ENCODE measurements at places on chromosomes 2 and 18.

DNA sequence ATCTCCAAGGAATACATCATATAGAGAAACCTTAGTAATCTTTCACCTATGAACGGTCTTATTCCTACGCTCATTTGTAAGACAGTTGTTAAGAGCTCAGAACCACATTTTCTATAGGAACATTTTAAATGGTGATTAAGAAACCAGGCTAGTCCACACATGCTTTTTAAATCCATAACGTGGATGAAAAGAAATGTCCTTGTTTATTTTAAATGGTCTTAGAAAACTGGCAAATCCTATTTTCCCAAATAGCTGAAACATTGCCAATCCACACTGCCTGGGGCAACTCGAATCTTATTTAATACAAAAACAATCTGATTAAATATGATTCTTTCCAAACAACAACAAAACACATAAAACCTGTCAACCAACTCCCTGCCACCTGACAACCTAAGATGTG is 23.7 kb downstream of the METTL8 start:
- DNase-seq, result no peak

DNA sequence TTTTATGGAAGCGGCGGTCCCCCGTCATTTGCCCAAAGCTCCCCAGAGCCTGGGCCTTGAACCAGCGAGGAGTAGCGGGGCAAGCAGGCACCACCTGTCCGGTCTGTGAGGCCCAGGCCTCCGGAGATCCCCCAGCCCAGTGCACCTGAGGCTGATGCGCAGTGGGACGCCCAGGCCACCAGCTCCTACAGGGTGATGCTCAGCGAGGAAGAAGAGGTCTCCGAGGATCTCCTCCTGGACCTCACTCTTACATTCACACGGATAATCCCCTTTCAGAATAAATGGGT is 220.2 kb downstream of the NDUFA10 start:
- no peak for DNase-seq

- no peak for DNase-seq
These were observed 89.7 kb downstream of the SPTBN1 start for GRCh38 chr2:54545702-54546450.

DNA sequence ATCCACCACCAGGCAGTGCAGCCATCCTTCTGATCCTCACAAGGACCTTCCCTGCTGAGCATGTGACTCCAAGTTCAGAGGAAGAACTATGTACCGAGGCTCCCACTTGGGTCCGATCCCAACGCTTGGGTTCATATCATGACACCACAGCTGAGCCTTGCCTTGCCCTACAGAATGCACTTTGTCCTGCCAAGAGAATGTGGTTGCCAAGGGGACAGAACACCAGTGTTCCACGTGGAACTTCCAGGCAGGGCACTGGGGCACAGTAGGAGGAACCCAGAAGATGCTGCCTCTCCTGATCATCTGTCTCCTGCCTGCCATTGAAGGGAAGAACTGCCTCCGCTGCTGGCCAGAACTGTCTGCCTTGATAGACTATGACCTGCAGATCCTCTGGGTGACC is at the start of gene TEX51:
Gene TEX51 (plus strand): TSS at position 255 of the 400 bp plus-strand sequence. CDS start 29 bp downstream, at position 284.
- no peak for DNase-seq

GRCh38 chr2:126655051-126655450 is 907 bp upstream of the GYPC start:
- no peak for DNase-seq

GRCh38 chr2:84197901-84198300 is 261.2 kb downstream of the SUCLG1 start:
- DNase-seq, result no peak

GRCh38 chr2:222715742-222716141 is 44.3 kb downstream of the MOGAT1 start:
- DNase-seq, result no peak

GRCh38 chr2:101617188-101617587 is 80.3 kb upstream of the MAP4K4 start:
- DNase-seq, result no peak

DNA sequence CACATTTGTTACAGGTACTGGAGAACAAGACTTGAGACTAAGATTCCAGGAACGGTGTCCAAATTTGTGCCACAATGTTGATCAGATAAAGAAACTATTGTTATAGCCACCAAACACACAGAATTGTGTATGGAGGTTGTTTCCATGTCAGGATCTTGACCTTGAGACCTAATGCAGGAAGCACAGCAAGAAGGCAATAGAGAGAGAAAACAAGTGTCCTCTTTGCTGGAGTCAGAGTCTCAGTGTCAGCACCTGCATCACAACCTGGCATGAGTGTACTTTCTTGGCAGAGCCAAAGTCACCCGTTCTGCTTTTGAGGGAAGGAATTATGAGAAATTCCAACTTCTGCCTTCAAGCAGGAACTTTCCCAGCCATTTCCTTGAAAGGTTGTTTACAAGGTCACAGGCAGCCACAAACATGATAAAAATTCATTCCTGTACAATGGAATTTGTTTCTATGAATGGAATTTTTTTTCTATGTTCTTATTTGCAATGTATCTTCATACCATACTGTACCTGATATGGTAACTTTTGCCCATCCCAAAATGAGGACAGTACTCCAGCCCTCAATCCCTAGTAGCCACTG is 118.4 kb downstream of the PKP4 start:
- DNase-seq, result no peak
